M059J (cell line): ENCODE measurements at places on chromosomes 5 and 9. TPM values are rescaled to one million over a fixed set of nuclear protein-coding genes. Genes with fewer than 3 reads are reported as not detected.

TLE4 gene
- total RNA-seq, result 205 and 307 TPM in 2 replicates

FGF10 gene
- not detected in 2 replicates for total RNA-seq

FBP2 gene
- not detected in 2 replicates for total RNA-seq

GDNF gene
- total RNA-seq, result 0.05 TPM in 1 of 2 replicates, not detected in the other

TAF11L6 gene
- total RNA-seq, result not detected in 2 replicates

ANKDD1B gene
- 0.05 TPM in 1 of 2 replicates, not detected in the other for total RNA-seq

OSMR gene
- 7.7 and 21.3 TPM in 2 replicates for total RNA-seq

ZNF346 gene
- 21.3 and 22.8 TPM in 2 replicates for total RNA-seq

DNM1 gene
- 14.0 and 18.3 TPM in 2 replicates for total RNA-seq

TAF11L10 gene
- not detected in 2 replicates for total RNA-seq

C9orf50 gene
- total RNA-seq, result 0.10 TPM in 1 of 2 replicates, not detected in the other

PCDHAC2 gene
- 0.17 TPM in 1 of 2 replicates, not detected in the other for total RNA-seq

AFAP1L1 gene
- 6.5 and 9.1 TPM in 2 replicates for total RNA-seq

IL5 gene
- total RNA-seq, result not detected in 2 replicates
